ENCODE measurements at places on chromosomes 2 and 18.

DNA sequence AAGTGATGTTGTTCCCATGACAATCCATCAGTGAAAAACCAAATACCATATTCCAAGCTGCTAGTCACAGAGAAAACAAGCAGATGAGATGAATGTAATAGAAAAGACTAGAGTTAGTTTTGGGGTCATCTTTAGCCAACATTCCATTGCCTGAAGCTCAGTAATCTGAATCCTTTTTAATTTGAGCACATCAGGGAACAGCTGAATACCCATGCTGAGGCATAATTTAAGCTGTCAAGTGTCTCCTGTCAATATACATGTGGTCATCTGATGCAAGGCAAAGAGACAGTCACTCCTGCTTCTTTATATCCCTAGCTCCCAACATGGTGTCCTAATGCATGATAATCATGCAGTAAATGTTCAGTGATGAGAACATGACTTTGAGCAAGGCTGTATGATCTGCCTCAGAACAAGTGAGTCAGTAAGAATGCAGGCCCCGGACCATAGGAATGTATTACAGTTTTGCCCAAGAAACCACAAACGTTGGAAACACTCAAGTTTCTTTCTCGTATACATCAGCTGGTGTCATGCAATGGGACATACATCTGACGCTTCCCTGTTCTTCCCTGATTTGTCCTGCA, 48.0 kb downstream of the CDK15 start:
- DNase-seq, result no peak

GRCh38 chr2:98769114-98769476, 38.2 kb upstream of the MGAT4A start:
- no peak for DNase-seq

- no peak for DNase-seq
Measured at GRCh38 chr18:55906536-55906935, 318.5 kb upstream of the TCF4 start.

DNA sequence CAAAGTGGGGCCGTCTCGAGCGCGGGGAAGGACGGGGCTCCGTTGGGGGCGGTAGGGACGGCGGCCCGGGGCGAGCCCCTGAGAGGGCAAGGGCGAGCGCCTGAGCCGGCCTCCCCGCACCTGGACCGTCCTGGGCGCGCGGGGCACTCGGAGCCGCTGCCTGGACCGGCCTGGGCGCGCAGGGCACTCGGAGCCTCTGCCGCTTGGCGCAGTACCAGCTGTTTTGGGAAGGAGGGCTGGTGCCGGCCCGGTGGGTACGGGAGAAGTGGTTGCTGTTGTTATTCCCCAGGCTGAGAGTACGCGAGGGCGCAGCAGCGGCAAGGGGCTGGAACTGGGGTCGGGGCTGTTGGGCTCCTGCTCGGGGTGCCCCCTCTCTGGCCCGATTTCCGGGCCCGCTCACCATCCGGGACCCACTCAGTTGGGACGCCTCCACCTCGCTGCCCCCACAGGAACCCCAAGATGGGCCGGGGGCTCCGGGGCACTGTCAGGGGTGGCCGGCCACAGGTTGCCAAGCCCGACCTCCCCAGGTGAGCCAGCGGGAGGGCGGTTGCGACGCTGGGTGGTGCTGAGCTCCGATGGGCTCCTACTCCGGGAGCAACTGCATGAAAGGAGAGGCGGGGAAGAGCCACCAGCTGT, 579 bp downstream of the ARHGEF4 start:
- DNase-seq, result no peak
